Glutamatergic neuron (in vitro differentiated cells): ENCODE measurements at places on chromosomes 7 and 10. TPM values are rescaled to one million over a fixed set of nuclear protein-coding genes. Genes with fewer than 3 reads are reported as not detected.

- H3K36me3 ChIP-seq, result no peaks in the 10 kb centered on the region
- peak; percentile 23 for DNase-seq
- H3K27ac ChIP-seq, result peak overlapping the region; percentile 49
- no peak overlapping the region for H3K4me3 ChIP-seq
- H3K4me1 ChIP-seq, result peaks cover 43% of the 10 kb centered on the region
- peaks cover 4% of the 10 kb centered on the region for H3K27me3 ChIP-seq
Measured at GRCh38 chr7:127665922-127666321, 13.9 kb downstream of the SND1 start.

The TAS2R38 gene
- not detected for total RNA-seq

DNA sequence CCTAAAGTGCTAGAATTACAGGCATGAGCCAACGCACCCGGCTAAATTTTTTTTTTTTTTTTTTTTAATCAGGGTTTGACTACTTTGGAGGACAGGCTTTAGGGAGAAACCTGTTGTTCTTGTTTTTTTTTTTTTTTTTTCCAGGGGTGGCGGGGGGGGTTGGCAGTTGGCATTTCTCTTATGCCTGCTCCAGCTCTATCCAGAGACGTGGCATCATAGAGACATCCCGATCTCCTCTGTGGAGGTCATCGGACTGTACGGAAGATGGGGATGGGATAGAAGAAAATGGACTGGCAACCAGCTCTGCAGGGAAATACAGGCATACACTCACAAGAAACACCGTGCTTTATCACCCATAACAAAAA lies 130.8 kb downstream of the PRPF18 start:
- no peak overlapping the region for H3K27ac ChIP-seq
- peaks cover 5% of the 10 kb centered on the region for H3K27me3 ChIP-seq
- H3K4me3 ChIP-seq, result no peak overlapping the region
- H3K36me3 ChIP-seq, result peaks cover 8% of the 10 kb centered on the region

DNA sequence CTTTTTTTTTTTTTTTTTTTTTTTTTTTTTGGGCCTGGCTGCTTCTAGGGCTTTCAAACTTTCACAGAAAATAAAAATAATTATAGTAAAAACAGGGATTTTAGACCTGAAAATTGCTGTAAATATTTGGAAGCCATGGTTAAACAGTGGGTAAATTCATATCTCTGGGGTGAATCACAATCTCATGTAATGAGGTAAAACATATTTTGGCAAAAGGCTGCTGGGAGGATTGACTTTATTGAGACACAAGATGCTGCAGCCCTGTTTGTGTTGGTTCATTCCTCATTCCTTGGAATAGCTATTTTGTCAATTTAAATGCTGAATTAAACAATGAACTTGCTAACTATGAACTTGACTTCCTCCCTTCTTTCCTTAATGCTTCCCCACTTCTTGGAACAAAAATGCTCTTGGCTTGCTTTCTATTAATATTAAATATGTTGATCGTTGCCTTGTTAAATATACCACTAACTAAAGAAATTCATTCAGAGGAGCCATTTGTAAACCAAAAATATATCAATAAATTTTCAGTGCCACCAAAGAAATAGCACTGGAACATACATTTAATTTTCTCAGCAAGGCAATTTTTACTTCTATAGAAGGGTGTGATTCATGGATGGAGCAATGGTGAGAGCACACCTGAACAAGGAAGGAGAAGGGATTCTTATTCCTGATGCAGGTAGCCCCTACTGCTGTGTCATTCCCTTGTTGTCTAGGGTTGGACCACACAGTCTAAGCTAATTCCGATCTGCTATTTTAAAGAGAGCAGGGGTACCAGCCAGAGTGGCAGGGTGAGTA lies 24.6 kb downstream of the AGK start:
- H3K4me3 ChIP-seq, result no peak overlapping the region
- DNase-seq, result no peak
- H3K27me3 ChIP-seq, result no peaks in the 10 kb centered on the region
- H3K27ac ChIP-seq, result no peak overlapping the region
- H3K4me1 ChIP-seq, result no peaks in the 10 kb centered on the region

The IRF5 gene
- total RNA-seq, result not detected

- H3K27me3 ChIP-seq, result peaks cover 2% of the 10 kb centered on the region
- no peaks in the 10 kb centered on the region for H3K36me3 ChIP-seq
- H3K27ac ChIP-seq, result no peak overlapping the region
- H3K4me3 ChIP-seq, result no peak overlapping the region
Measured at GRCh38 chr7:127154101-127154500, 98.6 kb downstream of the GRM8 start.

DNA sequence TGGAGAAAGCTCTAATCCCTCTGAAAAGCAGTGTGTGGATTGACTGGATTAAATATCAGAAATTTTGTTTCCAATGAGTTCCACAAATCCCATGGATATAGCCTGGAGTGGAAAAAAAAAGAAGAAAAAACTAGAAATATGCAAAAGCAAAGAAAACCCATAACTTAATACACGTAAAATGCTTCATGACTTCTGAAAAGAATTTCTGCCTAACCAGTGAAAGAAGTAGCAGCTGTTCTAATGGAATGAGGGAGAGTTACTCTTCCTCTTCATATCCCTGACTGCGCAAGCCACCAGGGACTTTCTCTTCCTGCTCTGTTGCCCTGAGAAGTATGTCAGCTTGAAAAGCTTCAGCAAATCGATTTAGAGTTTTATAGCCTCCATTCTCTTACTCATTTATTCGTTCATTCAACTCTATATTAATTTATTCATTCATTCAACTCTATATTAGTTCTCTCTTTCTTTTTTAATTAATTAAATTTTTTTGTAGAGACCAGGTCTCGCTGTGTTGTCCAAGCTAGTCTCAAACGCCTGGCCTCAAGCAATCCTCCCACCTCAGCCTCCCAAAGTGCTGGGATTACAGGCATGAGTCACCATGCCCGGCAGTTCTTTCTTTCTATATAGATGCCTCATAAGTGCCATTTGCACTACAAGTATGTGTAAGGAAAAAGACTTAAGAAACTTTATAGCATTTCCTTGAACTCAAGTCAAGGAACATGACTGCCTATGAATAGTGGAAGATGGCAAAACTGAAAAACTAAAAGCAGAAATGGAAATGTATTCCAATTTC lies 447.3 kb upstream of the NRP1 start:
- H3K27me3 ChIP-seq, result no peaks in the 10 kb centered on the region
- no peak for DNase-seq
- peaks cover 7% of the 10 kb centered on the region for H3K36me3 ChIP-seq

DNA sequence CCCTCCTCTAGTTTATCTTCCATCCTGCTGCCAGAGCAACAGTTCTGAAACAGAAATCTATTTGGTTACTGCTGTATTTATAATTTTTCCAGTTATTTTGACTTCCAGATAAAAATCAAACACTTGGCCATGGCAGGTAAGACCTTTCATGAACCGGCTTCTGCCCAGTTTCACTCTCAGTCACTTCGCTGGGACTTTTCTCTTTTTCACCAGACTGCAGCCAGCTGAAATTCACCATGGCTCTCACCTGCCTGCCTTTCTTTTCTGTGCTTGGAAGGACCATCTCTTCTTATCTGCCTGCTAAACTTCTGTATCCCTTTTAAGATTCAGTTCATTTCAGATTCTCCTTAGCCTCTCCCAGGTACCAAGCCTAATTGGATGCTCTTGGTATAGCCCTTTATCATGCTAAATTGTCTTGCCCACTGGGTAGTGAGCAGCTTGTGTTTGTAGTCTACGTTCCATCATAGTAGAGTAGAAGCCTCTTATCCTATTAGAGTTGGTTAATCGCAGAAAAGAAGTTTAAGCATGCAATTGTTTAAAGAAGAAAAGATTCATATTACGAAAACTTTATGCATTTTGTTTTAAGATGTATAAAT lies 71.7 kb downstream of the TAF3 start:
- H3K36me3 ChIP-seq, result no peaks in the 10 kb centered on the region
- H3K27ac ChIP-seq, result no peak overlapping the region
- no peaks in the 10 kb centered on the region for H3K27me3 ChIP-seq
- peaks cover 16% of the 10 kb centered on the region for H3K4me1 ChIP-seq
- DNase-seq, result no peak
- H3K4me3 ChIP-seq, result no peak overlapping the region

GRCh38 chr7:84137812-84138211 lies 56.8 kb downstream of the SEMA3A start:
- H3K4me3 ChIP-seq, result no peak overlapping the region
- H3K4me1 ChIP-seq, result peaks cover 14% of the 10 kb centered on the region
- H3K36me3 ChIP-seq, result no peaks in the 10 kb centered on the region
- H3K27ac ChIP-seq, result no peak overlapping the region

DNA sequence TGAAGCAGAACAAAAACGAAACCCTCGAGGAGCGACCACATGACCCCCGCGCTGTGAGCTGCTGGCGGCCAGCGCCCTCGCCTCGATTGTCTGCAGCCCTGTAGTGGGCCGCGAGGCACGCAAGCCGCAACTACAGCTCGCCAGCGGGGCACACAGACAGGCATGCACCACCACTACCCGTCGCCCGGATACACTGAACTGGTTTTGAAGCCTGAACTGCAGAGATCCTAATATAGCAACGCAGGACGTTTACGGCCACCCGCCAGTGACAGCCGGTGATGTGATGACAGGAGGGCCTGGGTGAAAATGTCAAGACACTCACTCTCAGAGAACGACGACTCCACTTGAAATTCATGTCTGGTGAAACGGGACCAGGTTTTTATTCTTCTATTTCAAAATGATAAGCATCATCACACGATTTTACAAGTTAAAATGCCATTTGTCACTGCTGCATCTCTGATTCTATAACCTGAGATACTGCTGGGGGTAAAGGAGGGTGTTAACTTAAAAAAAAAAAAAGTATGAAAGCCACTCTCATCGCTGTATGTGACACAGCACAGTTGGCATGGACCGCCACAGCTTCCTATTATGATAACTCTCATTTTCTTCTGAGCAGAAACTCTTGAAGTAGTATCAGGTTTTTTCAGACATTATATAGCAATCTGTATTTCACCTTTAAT lies 120.3 kb upstream of the DIP2C start:
- no peak overlapping the region for H3K4me3 ChIP-seq
- H3K27me3 ChIP-seq, result peaks cover 3% of the 10 kb centered on the region
- DNase-seq, result no peak
- no peak overlapping the region for H3K27ac ChIP-seq
- no peaks in the 10 kb centered on the region for H3K36me3 ChIP-seq
- peaks cover 10% of the 10 kb centered on the region for H3K4me1 ChIP-seq

- no peaks in the 10 kb centered on the region for H3K4me1 ChIP-seq
- H3K27ac ChIP-seq, result no peak overlapping the region
- no peaks in the 10 kb centered on the region for H3K27me3 ChIP-seq
- DNase-seq, result no peak
- H3K4me3 ChIP-seq, result no peak overlapping the region
Measured at GRCh38 chr7:102376964-102377466, 19.1 kb upstream of the PRKRIP1 start.

DNA sequence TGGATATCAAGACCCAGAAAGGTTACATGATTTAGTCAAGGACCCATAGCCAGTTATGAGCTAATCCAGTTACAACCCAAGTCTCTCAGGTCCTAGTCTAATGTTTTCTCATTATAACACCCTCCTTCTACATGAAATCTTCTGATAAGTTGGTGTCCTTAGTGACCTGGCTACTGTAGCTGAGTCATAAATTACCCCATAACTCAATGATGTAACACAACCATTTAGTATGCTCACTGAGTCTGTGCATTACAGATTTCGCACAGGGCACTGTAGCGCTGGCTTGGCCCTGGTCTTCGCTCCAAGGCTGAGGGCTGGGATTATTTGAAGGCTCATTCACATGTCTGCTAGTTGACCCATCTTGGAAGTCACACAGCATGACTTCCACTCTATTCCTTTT lies 36.0 kb upstream of the GLCCI1 start:
- H3K4me3 ChIP-seq, result no peak overlapping the region
- H3K27me3 ChIP-seq, result peaks cover 3% of the 10 kb centered on the region
- no peaks in the 10 kb centered on the region for H3K36me3 ChIP-seq
- H3K4me1 ChIP-seq, result peaks cover 10% of the 10 kb centered on the region
- H3K27ac ChIP-seq, result peak overlapping the region; percentile 50

DNA sequence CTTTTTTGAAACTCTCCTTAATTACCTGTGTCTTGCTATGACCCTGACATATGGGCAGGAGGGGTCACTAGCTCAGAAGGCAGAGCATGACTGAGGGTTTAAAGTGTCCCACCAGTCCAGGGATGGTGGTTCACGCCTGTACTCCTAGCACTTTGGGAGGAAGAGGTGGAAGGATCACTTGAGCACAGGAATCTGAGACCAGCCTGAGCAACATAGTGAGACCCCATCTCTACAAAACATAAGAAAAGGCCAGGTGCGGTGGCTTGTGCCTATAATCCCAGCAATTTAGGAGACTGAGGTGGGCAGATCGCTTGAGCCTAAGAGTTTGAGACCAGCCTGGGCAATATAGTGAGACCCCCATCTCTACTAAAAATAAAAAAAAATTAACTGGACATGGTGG lies 133.8 kb downstream of the TMEM178B start:
- H3K4me1 ChIP-seq, result peaks cover 35% of the 10 kb centered on the region
- H3K27ac ChIP-seq, result no peak overlapping the region
- DNase-seq, result no peak
- H3K27me3 ChIP-seq, result no peaks in the 10 kb centered on the region

GRCh38 chr10:5317547-5318107 lies 47.1 kb upstream of the UCN3 start:
- DNase-seq, result no peak
- no peaks in the 10 kb centered on the region for H3K4me1 ChIP-seq
- H3K27me3 ChIP-seq, result no peaks in the 10 kb centered on the region
- H3K27ac ChIP-seq, result no peak overlapping the region
- no peak overlapping the region for H3K4me3 ChIP-seq

The CACNA2D1 gene
- total RNA-seq, result 258 TPM

The TYW1B gene
- 5.0 TPM for total RNA-seq

The MKI67 gene
- total RNA-seq, result 14.7 TPM

GRCh38 chr7:128883622-128884448 lies 21.2 kb downstream of the ATP6V1F start:
- no peak overlapping the region for H3K4me3 ChIP-seq
- H3K27ac ChIP-seq, result no peak overlapping the region
- peaks cover 9% of the 10 kb centered on the region for H3K4me1 ChIP-seq
- H3K27me3 ChIP-seq, result peaks cover 9% of the 10 kb centered on the region
- no peaks in the 10 kb centered on the region for H3K36me3 ChIP-seq

GRCh38 chr10:120507175-120507574 lies 50.1 kb downstream of the PLPP4 start:
- no peak for DNase-seq
- H3K4me1 ChIP-seq, result peaks cover 9% of the 10 kb centered on the region
- H3K36me3 ChIP-seq, result no peaks in the 10 kb centered on the region

The HOXA6 gene
- not detected for total RNA-seq

DNA sequence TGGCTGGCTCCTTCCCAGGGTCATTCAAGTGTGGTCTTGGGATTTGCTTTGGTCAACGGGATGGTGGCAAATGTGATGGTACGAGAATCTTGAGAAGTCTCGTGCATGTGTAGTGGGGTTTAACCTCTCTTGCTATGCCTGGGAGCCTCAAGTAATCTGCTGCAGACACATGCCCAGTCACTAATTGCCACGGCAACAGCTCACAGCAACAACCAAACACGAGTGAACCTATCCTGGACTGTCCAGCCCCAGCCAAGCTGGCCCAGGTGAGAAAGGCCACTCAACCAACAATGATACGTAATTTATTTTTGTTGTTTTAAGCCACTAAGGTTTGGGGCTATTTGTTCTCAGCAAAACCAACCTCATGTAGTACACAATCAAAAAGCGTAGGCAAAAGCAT lies 38.1 kb upstream of the DDC start:
- H3K4me1 ChIP-seq, result peaks cover 5% of the 10 kb centered on the region
- H3K27ac ChIP-seq, result no peak overlapping the region
- no peak overlapping the region for H3K4me3 ChIP-seq
- DNase-seq, result no peak
- H3K27me3 ChIP-seq, result peaks cover 4% of the 10 kb centered on the region
- peaks cover 9% of the 10 kb centered on the region for H3K36me3 ChIP-seq

The GRK5 gene
- 77.6 TPM for total RNA-seq
